ENCODE measurements at places on chromosomes 5 and 9.

- ATAC-seq, result no peak
Measured at GRCh38 chr5:176736931-176737745, 73.2 kb upstream of the UNC5A start.

DNA sequence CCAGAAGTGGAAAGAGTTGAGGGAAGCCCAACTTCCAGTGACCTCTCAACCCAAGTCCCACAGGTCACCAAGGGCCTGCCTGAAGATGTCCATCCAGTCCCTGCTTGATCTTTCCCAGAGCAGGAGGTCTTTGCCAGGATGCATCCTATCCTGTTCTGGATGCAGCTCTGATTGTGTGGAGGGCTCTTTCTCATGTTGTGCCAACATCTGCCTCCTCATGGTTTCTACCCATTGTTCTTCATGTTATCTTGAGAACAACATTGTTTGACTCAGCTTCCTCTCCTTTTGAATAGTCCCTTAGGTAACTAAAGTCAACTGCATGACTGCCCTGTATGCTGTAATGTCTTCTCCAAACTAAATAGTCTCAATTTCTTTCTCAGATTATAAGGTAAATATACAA, 169.3 kb downstream of the CCDC192 start:
- ATAC-seq, result peak; percentile 17

DNA sequence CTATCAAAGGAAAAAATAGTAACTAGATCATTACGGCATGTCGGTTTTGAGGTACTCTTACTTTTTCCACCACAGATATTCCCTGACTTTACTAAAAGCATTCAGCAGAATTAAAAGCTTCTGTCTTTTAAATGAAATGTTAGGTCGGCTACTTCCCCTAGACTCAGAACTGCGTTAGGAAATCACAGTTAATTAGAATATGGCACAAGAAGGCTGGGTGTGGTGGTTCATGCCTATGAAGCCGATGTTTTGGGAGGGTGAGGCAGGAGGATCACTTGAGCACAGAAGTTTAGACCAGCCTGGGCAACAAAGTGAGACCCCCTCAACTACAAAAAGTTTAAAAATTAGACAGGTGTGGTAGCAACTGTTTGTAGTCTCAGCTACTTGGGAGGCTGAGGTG, 24.4 kb downstream of the CEMIP2 start:
- no peak for ATAC-seq

DNA sequence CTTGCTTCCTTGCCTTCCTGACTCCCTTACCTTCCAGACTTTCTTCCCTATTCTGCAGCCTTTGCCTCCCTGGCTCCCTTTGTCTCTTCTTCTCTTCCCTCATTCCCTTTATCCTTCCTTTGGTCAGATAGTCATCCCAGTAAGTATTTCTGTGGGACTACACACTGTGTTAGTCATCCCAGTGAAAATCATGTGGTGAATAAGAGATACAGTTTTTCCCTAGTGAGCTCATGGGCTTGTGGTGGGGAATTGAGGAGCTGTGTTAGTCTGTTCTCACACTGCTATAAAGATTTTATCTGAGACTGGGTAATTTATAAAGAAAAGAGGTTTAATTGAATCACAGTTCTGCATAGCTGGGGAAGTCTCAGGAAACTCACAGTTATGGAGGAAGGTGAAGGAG, 109.8 kb upstream of the EDIL3 start:
- ATAC-seq, result no peak

DNA sequence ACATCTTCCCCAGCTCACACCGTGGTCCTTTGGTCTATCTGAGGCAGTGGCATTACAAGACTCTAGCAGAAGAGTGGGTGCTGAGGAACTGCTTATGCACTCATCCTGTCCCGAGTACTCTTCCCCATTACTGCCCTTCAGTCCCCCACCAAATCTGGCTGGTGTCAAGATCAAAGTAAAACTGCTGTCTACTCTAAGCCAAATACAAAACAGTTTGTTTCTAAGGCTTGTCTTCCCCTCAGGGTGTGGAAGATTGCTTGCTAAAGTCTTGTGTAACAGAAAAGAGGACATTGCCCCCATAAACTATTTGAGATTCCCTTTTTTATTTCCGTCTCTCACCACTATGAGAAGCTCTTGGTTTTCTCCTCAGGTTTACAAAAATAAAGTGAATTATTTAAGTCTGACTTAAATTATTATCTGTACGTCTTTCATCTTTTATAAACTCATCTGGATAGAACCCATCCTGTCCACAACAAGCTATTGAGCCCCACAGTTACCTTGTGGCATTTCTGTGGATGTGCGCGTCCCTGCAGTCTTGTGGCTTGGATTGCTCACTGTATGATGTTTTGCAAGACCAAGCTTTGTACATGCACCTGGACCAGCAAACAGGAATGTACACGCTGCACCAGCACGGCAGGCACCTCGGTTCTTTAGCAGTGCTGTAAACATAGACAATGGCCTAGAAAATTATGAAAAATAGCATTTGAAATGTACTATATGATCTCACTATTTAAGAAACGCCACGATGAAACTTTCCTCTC, 61.0 kb downstream of the CYSTM1 start:
- ATAC-seq, result no peak

DNA sequence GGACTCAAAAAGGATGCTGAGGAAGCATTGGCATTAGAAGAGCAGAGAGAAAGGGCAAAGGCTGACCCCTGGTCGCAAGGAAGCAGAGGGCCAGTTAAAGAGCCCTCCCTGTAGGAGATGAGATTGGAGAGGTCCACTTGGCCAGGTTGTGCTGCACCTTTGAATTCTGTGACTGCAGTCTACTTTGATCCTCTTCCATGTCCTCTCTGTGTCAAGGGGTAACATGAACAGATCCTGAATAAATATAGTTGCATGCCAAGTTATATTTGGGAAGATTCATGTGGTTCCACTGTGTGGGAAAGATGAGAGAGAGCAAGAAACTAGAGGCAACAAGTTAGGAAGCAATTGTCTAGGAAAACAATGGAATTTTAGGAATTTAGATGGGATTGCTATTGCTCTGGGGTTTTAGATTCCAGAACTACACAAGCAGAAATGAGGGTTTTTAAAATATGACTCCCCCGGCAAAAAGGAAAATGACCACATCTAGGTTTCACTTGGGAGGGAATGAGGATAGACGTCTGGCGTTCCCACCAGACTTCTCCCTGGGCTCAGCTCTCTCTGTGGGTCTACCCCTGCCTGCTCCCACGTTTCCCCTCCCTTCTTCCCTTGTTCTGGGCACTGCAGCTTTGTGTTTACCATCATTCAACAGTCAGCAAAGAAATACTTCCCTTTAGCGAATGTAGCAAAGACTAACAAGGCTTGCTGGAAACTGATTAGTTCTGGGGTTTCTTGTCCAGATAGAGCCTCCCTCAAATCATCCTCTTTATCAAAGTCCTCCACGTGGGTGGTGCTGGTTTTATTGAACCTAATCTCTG, 63.6 kb downstream of the SNX18 start:
- ATAC-seq, result peak; percentile 14

GRCh38 chr9:1453636-1454035, 403.5 kb downstream of the DMRT2 start:
- ATAC-seq, result no peak

GRCh38 chr5:176183321-176184074, 54.7 kb upstream of the SIMC1 start:
- no peak for ATAC-seq

- ATAC-seq, result no peak
Measured at GRCh38 chr9:72464857-72465592, 56.4 kb upstream of the TMC1 start.

Measured in gastroesophageal sphincter (tissue), 4 donors.